ENCODE measurements at places on chromosomes 6 and 20.

DNA sequence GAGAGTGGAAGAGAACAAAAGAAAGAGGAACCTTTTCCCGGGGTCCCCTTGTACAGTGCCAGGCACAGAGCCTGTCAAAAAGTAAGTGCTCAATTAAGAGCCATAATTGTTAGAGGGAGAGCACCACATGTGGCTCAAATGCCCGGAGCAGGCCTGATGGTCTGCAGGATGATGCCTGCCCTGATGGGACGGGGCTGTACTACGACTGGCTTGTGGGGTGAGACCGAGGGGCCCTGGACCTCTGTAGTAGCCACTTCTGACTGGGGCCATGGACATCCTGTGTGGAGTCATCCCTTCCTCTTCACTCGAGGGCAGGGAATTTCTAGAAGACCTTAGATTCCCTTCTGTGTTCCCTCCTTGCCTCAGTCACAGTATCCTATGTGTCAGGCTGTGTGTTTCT, 47.9 kb downstream of the KCNK5 start:
- DNase-seq: no peak

GRCh38 chr6:38151580-38152500, 332.3 kb downstream of the ZFAND3 start:
- DNase-seq: no peak

DNA sequence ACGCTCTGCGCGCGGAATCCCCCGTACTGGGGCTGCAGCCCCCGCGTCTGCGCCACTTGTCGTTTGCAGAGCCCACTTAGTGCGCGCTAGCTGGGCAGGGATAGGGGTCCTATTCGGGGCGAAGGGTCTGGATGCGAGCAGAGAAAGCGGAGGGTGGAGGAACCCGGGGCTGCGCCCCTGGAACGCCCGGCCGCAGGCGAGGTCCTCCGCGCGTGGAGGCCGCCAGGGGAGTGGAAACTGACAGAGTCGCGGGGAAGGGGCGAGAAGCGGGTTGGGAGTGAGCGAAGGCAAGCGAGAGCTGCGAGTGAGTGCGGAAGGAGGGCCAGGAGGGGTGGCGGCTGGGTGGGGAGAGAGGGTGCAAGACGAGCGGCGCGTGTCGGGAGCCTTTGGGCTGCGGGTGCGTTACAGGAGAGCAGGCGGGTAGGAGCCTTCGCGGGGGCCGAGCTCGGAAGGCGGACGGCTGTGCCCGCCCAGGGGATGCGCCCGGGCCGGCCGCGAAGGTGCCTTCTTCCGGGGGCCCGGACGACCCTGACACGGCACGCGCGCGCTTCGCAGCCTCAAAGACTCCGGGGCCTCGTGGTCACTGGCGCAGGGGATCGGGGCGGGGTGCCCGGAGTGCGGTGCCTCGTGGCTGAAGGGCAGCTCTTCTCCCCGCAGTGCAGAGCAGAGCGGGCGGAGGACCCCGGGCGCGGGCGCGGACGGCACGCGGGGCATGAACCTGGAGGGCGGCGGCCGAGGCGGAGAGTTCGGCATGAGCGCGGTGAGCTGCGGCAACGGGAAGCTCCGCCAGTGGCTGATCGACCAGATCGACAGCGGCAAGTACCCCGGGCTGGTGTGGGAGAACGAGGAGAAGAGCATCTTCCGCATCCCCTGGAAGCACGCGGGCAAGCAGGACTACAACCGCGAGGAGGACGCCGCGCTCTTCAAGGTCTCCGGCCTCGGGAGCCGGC, 1.2 kb downstream of the IRF4 start:
- peak; percentile 38 for DNase-seq

DNA sequence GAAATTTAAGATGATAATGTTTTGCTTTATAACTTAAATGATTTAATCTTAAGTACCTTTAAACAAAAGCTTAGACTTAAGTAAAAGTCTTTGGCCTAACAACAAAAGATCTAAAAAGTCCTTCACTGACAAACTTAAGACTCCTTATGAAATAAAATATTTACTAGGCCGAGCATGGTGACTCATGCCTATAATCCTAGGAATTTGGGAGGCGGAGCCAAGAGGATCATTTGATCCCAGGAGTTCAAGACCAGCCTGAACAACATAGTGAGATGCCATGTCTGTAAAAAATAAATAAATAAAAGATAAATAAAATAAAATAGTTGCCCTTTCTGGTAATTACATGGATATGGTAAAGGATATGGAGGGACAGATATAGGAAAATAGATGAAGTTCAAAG, 12.4 kb downstream of the KATNA1 start:
- DNase-seq: no peak

- DNase-seq: no peak
These were observed 30.2 kb upstream of the CST7 start for GRCh38 chr20:24918579-24919566.

GRCh38 chr6:7131390-7131789, 23.6 kb downstream of the RREB1 start:
- no peak for DNase-seq

- no peak for DNase-seq
These were observed 15.0 kb upstream of the CSE1L start for GRCh38 chr20:49030954-49031619.

GRCh38 chr6:10794239-10794638, 44.1 kb downstream of the MAK start:
- DNase-seq: no peak

- peak; percentile 21 for DNase-seq
These were observed 984 bp downstream of the VARS2 start for GRCh38 chr6:30914854-30915590.

- no peak for DNase-seq
These were observed at the start of gene ACSS2 for GRCh38 chr20:34876406-34877282. ACSS2 (plus strand) TSS chr20:34876612; CDS start chr20:34876646, 34 bp downstream.

DNA sequence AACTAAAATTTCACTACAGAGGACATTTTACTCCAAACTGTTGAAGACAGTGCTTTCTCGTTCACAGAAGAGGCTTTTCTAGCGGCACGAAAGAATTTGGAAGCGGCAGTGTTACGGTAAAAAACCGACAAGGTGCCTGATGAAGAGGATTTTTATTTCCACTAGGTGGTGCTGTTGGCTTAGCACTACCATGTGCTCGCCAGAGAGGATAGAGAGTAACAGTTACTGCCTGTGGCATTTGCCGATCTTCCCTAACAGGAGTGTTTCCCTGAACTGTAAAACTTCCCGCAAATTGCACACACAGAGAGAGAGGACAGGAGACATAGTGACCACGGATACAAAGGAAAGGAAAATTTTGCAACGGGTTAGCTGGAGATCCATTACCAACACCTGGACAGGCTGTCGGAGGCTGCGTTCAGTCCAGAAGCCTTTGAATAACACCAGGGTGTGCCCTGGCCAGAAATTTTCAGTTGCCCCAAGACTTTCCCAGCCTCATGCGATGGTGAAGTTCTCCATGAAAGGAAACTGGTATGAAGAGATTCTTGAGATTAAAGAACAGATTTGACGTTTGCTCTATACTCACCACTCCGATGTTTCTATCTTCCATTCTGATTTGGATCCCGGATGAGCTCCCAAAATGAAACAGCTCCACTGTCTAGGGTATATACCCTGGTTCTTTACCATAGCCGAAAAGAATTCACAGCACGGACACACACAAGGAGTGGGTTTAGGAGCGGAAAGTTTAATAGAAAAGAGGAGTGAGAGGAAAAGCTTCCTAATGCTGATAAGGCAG, 48.1 kb downstream of the HLA-DPB1 start:
- DNase-seq: no peak

- no peak for DNase-seq
These were observed 6.3 kb upstream of the CDSN start for GRCh38 chr6:31126396-31127175.

GRCh38 chr6:32415521-32416019, 8.6 kb upstream of the BTNL2 start:
- peak; percentile 81 for DNase-seq

DNA sequence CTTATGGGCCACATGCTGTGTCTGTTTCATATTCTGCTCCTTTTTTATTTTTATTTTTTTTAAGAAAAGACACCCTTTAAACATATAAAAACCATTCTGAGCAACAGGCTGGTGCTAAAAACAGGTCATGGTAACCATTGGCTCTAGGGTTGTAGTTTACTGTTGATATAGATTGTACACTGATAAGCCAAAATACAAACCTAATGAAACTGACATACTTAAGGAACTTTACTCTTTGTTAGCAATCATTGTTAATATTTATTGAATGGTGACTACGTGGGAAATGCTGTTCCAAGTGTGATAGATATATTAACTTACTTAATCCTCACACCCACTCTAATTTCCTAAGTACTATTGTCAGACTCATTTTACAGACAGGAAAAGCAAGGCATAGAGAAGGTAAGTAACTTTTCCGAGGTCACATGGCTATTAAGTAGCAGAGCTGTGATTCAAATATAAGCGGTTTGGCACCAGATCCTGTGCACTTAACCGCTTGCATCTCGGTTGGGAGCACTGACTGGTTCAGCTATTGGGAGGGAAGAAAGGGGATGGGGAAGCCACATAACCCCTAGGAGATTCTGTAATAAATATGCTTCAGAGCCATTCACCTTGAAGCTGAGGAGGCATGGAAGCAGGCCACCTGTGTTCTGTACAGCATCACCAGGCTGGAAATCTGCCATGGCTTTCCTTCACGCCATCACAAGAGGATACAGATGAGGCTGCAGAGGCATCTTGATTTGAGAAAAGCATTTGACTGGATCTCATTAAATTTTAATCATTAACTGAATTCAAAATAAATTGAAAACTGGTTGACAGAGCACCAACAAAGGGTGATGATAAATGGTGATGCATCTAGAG, 4.9 kb downstream of the TRAF3IP2 start:
- DNase-seq: no peak

GRCh38 chr20:55565096-55565773, 440.1 kb downstream of the CBLN4 start:
- DNase-seq: no peak

DNA sequence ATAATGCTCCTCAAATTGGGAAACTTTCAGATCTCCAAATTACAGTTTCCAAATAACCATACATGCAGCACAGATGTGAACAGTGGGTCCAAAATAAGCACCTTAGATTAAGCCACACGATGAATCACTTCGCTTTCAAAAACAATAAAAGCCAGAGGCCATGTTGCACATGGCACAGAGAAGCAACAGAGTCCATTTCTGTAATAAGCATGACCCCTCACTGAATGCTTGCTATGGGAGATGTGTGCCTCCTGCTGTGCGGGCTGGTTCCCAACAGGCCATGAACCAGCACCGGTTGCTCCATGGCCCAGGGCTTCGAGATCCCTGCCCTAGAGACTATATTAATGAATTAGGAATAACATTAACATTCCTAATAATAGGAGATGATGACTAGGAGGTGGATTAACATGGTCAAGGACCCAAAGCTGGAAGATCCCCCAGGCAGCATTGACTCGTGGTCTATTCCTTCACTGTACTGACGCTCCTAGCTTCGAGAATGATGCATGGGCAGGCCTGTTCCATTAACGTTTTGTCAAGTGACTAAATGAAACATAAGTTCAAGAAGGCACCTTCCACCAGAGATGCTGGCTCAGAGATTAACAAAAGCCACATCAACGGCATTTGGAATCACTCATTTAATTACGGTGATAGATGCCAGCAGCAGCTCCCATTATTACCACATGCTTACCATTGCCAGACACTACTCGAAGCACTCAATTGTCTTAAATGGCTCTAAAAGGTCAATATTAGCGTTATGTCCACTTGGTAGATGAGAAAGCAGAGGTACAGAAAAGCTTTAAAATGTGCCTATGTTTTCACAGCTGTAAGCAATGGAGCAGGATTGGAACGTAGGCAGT, 470.6 kb upstream of the AGPAT4 start:
- DNase-seq: no peak

Measured in activated naive CD8-positive, alpha-beta T cell treated with anti-CD3 and anti-CD28 coated beads, Interleukin-2, amount 50 U/mL, for 24 hours (primary cell).